Activated CD4-positive, alpha-beta T cell treated with anti-CD3 and anti-CD28 coated beads, Interleukin-2, amount 10 ng/mL, durations not matched to agents 24 days and 14 days (primary cell): ENCODE measurements at places on chromosomes 5 and 9. TPM values are rescaled to one million over a fixed set of nuclear protein-coding genes. Genes with fewer than 3 reads are reported as not detected.

- peak overlapping the region; percentile 75 for H3K4me3 ChIP-seq
- peaks cover 5% of the 10 kb centered on the region for H3K27me3 ChIP-seq
- H3K36me3 ChIP-seq = peaks cover 3% of the 10 kb centered on the region
- peaks cover 43% of the 10 kb centered on the region for H3K4me1 ChIP-seq
Measured at GRCh38 chr9:134395737-134396257, 69.5 kb downstream of the RXRA start.

GRCh38 chr5:36605241-36605640 lies 1.2 kb upstream of the SLC1A3 start:
- H3K27me3 ChIP-seq = peaks cover 52% of the 10 kb centered on the region
- no peak overlapping the region for H3K27ac ChIP-seq
- H3K4me3 ChIP-seq = no peak overlapping the region
- no peaks in the 10 kb centered on the region for H3K36me3 ChIP-seq
- DNase-seq = no peak

DNA sequence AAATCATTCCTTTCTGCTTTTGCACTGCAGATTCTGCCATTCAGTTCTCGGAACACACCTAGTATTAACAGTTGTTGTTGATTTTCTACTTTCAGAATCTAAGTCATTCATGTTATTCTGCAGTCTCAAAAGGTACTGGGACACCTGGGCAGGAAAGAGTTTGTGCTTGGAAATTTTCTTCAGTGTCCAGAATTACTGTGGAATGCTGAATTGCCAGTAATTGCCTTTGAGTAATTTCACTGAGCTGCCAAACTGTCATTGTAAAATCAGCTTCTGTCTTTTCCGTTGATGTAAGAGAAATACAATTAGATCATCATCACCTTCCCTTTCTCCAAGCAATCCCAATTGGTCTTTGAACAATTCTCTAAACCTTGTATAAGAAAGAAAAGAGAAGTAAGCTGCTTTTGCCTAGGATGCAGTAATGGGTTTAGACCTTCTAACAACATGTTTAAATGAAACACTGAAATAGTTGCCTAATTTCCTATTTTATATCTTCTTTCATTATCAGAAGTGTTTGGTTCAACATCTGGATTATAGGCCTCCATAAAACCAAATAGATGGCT lies 75.7 kb upstream of the TGFBR1 start:
- DNase-seq = no peak
- H3K36me3 ChIP-seq = peaks cover 2% of the 10 kb centered on the region
- no peak overlapping the region for H3K27ac ChIP-seq
- no peak overlapping the region for H3K4me3 ChIP-seq
- peaks cover 5% of the 10 kb centered on the region for H3K27me3 ChIP-seq

DNA sequence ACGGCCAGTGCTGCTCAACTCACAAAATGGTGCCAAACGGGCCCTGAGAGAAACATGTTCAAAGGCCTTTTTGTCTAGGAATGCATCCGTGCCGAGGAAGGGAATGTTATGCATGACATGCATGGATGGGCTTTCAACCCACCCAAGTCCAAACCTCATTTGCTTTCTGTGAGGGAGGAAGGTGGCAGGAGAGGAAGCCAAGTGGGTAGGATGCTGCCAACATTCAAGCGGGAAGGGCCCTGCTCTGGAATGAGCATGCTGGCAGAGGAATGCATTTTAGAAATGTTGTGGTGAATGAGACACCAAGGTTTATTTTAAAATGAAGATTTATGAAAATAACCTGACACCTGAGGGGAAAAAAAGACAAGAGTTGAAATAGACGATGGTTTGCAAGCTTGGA lies 479.1 kb downstream of the CCDC171 start:
- no peak overlapping the region for H3K4me3 ChIP-seq
- DNase-seq = no peak
- no peaks in the 10 kb centered on the region for H3K36me3 ChIP-seq
- H3K27me3 ChIP-seq = peaks cover 2% of the 10 kb centered on the region
- H3K4me1 ChIP-seq = peaks cover 7% of the 10 kb centered on the region
- no peak overlapping the region for H3K27ac ChIP-seq

GRCh38 chr5:143409926-143410325 lies 6.4 kb upstream of the NR3C1 start:
- no peak overlapping the region for H3K27ac ChIP-seq
- H3K4me1 ChIP-seq = peaks cover 21% of the 10 kb centered on the region
- H3K36me3 ChIP-seq = peaks cover 5% of the 10 kb centered on the region
- no peaks in the 10 kb centered on the region for H3K27me3 ChIP-seq
- DNase-seq = no peak
- no peak overlapping the region for H3K4me3 ChIP-seq

DNA sequence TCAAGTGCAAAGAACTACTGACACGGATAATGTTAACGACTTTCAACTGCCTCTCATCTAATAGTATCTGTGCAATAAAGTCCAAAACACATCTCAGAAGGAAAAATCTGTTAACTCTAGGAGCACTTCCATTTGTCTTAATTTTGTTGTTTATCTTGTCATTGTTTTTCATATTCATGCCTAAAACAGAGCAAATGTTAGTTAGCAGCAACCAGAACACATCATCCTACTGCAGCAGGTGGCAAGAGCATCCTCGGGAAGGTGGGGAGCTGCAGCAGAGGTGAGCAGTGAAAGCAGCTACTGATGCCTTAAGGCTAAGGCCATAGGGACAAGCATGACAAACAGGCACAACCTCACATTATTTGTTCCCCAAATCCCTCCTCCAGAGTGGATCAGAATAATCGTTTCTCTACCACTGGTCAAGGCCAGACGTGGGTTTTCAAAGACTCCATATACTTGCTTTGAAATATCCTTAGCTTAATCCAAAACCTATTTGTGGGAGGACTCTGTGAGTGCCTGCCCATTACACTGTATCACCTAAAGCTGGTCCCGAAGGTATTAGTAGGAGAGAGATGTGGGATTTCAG lies 1.0 kb downstream of the HMGCS1 start:
- no peaks in the 10 kb centered on the region for H3K27me3 ChIP-seq
- DNase-seq = peak; percentile 67
- peak overlapping the region; percentile 94 for H3K27ac ChIP-seq
- peaks cover 61% of the 10 kb centered on the region for H3K4me1 ChIP-seq

DNA sequence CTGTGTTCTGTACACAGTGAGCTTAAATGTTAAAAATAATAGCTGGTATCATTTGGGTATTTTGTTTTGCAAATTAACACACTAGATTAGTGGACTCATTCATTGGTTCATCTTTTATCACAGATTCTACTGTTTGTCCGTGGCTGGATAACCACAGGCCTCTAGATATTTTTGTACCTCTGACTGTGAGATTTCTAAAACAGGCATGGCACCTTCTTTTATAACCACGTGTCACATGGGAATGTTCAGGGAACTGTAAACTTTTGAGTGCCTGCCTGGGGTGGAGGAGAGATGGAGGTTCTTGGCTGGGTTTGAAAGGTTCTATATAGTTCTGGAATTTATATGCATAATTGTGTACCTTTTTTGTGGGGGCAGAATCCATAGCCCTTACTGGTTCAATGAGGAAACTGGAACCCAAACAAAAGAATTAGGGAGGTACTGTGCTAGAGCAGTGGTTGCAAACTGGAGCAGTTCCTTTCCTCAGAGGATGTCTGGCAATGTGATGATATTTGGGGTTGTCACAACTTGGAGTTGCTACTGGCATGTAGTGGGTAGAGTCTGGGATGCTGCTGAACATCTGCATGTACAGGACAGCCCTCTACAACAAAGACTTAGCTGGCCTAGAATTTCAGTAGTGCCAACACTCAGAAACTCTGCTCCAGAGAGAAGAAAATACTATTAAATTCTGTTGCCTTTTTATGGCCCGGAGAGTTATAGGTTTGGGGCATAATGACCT lies 16.9 kb downstream of the TLE4 start:
- peaks cover 20% of the 10 kb centered on the region for H3K36me3 ChIP-seq
- H3K4me3 ChIP-seq = no peak overlapping the region
- peaks cover 30% of the 10 kb centered on the region for H3K4me1 ChIP-seq
- H3K27me3 ChIP-seq = peaks cover 25% of the 10 kb centered on the region
- DNase-seq = no peak

GRCh38 chr5:126676195-126676624 lies 75.5 kb downstream of the PHAX start:
- no peaks in the 10 kb centered on the region for H3K36me3 ChIP-seq
- no peak overlapping the region for H3K27ac ChIP-seq
- no peak overlapping the region for H3K4me3 ChIP-seq
- DNase-seq = peak; percentile 91

- no peaks in the 10 kb centered on the region for H3K27me3 ChIP-seq
- no peak overlapping the region for H3K27ac ChIP-seq
- no peak overlapping the region for H3K4me3 ChIP-seq
- H3K36me3 ChIP-seq = peaks cover 30% of the 10 kb centered on the region
Measured at GRCh38 chr5:132209901-132210545, 17.6 kb downstream of the P4HA2 start.

- H3K36me3 ChIP-seq = peaks cover 35% of the 10 kb centered on the region
- no peak overlapping the region for H3K27ac ChIP-seq
- H3K4me3 ChIP-seq = no peak overlapping the region
- H3K4me1 ChIP-seq = no peaks in the 10 kb centered on the region
- no peak for DNase-seq
Measured at GRCh38 chr9:7079051-7079450, 321.3 kb downstream of the KDM4C start.

GRCh38 chr5:32852976-32853375 lies 141.9 kb downstream of the NPR3 start:
- no peaks in the 10 kb centered on the region for H3K4me1 ChIP-seq
- no peak overlapping the region for H3K27ac ChIP-seq
- no peak for DNase-seq
- no peak overlapping the region for H3K4me3 ChIP-seq

GRCh38 chr5:95989283-95990048 lies 27.8 kb upstream of the ELL2 start:
- H3K27ac ChIP-seq = no peak overlapping the region
- H3K27me3 ChIP-seq = peaks cover 4% of the 10 kb centered on the region
- no peaks in the 10 kb centered on the region for H3K4me1 ChIP-seq
- no peaks in the 10 kb centered on the region for H3K36me3 ChIP-seq
- no peak overlapping the region for H3K4me3 ChIP-seq

DNA sequence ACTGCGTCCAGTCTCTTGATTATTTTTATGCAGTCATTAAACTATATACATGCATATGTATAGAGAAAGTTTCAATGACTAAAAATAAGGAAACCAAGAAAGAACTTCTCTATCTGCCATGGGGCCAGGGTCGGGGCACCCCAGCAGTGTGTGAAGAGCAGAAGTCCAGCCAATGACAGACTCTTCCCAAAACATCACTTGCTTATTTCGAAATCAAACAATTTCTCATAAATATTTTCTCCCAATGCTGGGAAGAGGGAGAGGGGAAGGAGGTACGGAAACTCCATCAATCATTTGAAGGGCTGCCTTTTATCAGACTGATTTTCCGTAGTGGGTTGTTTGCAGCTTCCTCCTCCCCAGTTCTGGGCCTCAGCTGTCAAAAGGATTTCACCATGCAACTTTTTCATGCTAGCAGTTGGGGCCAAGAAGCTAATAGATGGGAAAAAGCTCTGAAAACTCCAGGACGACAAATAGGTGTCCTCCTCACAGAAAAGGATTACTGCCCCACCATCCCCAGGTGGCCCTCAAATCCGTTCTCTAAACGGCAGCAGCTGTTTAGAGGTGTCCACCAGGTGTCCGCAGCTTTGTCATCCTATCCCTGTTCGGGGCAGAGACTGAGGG lies 617 bp upstream of the FPGS start:
- peaks cover 31% of the 10 kb centered on the region for H3K4me1 ChIP-seq
- no peaks in the 10 kb centered on the region for H3K27me3 ChIP-seq
- peak overlapping the region; percentile 73 for H3K27ac ChIP-seq
- H3K36me3 ChIP-seq = peaks cover 17% of the 10 kb centered on the region
- peak overlapping the region; percentile 99 for H3K4me3 ChIP-seq

- no peaks in the 10 kb centered on the region for H3K27me3 ChIP-seq
- no peak overlapping the region for H3K4me3 ChIP-seq
- no peaks in the 10 kb centered on the region for H3K4me1 ChIP-seq
- DNase-seq = no peak
Measured at GRCh38 chr5:108531367-108532128, 149.7 kb upstream of the FBXL17 start.

GRCh38 chr5:74665816-74666215 lies 19.2 kb upstream of the HEXB start:
- no peak overlapping the region for H3K4me3 ChIP-seq
- no peak for DNase-seq
- no peaks in the 10 kb centered on the region for H3K36me3 ChIP-seq
- peaks cover 36% of the 10 kb centered on the region for H3K27me3 ChIP-seq

DNA sequence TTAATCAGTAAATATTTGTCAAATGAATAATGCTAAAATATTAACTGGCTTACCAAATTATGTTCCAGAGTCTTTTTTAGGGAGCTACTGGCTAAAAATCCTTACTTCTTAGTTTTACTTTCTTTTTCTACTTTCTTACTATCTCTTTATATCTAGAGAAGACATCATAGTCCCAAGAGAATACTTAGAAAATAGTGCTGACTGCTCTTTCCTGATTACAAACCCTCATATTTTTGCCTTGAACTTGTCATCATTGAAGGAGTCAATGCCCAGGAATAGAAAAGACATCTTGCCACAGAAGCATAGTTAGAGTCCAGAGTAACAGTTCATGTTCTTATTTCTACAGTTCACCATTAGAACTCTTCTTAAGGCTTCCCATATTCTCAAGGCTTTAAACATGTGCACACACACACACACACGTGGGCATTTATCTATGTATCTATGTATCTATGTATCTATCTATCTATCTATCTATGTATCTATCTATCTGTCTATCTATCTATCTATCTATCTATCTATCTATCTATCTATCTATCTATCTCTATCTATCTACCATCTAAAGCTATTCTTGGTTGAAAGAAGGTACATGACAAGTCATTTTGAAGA lies 654.3 kb downstream of the ANXA1 start:
- no peak overlapping the region for H3K27ac ChIP-seq
- DNase-seq = no peak
- no peaks in the 10 kb centered on the region for H3K27me3 ChIP-seq
- no peak overlapping the region for H3K4me3 ChIP-seq
- H3K36me3 ChIP-seq = no peaks in the 10 kb centered on the region

GRCh38 chr5:151037561-151038411 lies 17.4 kb downstream of the GPX3 start:
- H3K4me3 ChIP-seq = no peak overlapping the region
- no peak for DNase-seq
- peak overlapping the region; percentile 79 for H3K27ac ChIP-seq
- H3K4me1 ChIP-seq = peaks cover 12% of the 10 kb centered on the region
- no peaks in the 10 kb centered on the region for H3K27me3 ChIP-seq
- peaks cover 79% of the 10 kb centered on the region for H3K36me3 ChIP-seq

- H3K4me3 ChIP-seq = no peak overlapping the region
- H3K4me1 ChIP-seq = peaks cover 5% of the 10 kb centered on the region
- peaks cover 60% of the 10 kb centered on the region for H3K27me3 ChIP-seq
- DNase-seq = no peak
- H3K36me3 ChIP-seq = no peaks in the 10 kb centered on the region
Measured at GRCh38 chr5:943201-943917, 50.7 kb downstream of the TRIP13 start.

- no peaks in the 10 kb centered on the region for H3K27me3 ChIP-seq
- no peaks in the 10 kb centered on the region for H3K4me1 ChIP-seq
- H3K27ac ChIP-seq = no peak overlapping the region
- H3K36me3 ChIP-seq = no peaks in the 10 kb centered on the region
- no peak overlapping the region for H3K4me3 ChIP-seq
Measured at GRCh38 chr5:77990020-77990419, 213.9 kb upstream of the TBCA start.

The HAVCR2 gene
- total RNA-seq = 70.0 and 73.1 TPM in 2 replicates

The BICD2 gene
- 25.8 and 26.2 TPM in 2 replicates for total RNA-seq

The FAM221B gene
- total RNA-seq = not detected in 2 replicates

The PCA3 gene
- total RNA-seq = not detected in 2 replicates

The EIF4E1B gene
- total RNA-seq = not detected in 2 replicates

The PLAC8L1 gene
- 0.57 and 1.2 TPM in 2 replicates for total RNA-seq

The BAAT gene
- 0.07 TPM in 1 of 2 replicates, not detected in the other for total RNA-seq

The ZDHHC11B gene
- not detected in 2 replicates for total RNA-seq

The GABRA1 gene
- total RNA-seq = not detected in 2 replicates

The CCIN gene
- not detected in 2 replicates for total RNA-seq

The FOXD4L6 gene
- not detected in 2 replicates for total RNA-seq

The IDNK gene
- total RNA-seq = 4.5 and 5.1 TPM in 2 replicates
